ENCODE measurements at places on chromosomes 5 and 9. TPM values are rescaled to one million over a fixed set of nuclear protein-coding genes. Genes with fewer than 3 reads are reported as not detected.

Gene PLAC8L1
- not detected for total RNA-seq

Gene NKD2
- not detected for total RNA-seq

Gene ELAVL2
- not detected for total RNA-seq

Gene SREK1IP1
- 12.7 TPM for total RNA-seq

Gene ALDH1A1
- total RNA-seq = 124 TPM

Gene IL4
- not detected for total RNA-seq

Gene JMY
- total RNA-seq = 6.5 TPM

Gene ANKRD18B
- total RNA-seq = 2.6 TPM

Gene SYK
- not detected for total RNA-seq

Gene PSIP1
- total RNA-seq = 52.3 TPM

Gene SH3GL2
- not detected for total RNA-seq

Gene AGXT2
- not detected for total RNA-seq

All from epithelial cell of umbilical artery (primary cell).